ENCODE measurements at places on chromosomes 13 and 19.

- DNase-seq: no peak
Measured at GRCh38 chr13:100506600-100507422, 81.8 kb downstream of the GGACT start.

DNA sequence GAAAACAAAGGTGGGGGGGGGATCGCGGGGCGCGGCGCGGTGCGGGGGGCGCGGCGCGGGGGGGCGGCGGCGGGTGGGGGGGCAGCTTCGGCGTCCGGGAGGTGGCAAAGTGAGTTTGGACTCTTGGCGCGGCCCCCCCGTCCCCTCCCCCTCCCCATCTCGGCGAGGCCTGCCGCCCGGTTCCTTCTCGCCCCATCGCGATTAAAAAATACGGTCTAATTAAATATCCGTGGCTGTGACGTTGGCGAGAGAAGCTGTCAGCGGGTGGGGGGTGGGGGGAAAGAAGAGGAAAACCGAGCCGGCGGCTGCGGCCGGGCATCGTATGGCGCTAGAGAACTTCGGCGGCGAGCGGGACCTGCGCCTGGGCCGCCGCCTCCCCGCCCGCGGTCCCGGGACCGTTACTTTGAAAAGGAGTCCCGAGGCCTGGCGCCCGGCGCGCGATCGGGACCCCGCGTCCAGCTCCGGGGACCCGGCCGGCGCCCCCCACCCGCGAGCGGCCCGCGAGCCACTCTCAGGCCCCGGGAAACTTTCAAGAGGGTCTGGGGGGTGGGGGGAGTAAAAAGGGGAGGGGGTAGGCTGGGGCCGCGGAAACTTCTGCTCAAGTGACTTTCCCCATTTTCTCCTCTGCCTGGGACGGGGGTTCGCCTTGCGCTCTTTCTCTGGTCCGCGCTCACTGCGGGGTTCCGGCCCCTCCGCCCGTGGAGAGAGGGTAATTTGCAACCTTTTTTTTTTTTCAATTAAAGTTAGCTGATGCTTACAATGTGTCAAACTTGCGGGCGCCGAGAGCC is 146.3 kb upstream of the ZNF536 start:
- no peak for DNase-seq

- no peak for DNase-seq
Measured at GRCh38 chr19:38306236-38306635, 2.2 kb downstream of the C19orf33 start.

DNA sequence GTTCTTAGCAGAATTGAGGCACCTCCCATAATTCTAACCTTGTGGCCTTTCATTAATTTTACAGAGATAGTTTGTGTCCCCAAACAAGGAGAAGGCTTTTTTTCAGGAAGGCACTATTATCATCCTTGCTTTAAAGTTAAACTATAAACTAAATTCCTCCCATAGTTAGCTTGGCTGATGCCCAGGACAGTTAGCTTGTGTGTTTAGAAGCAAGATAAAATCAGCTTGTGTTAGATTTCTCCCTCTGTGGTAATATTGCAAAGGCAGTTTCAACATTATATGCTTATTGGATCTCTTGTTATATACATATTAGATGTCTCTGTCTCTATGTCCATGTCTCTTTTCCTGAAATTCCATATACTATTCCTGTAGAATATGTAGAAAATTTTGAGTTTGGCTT is 342.7 kb downstream of the TBC1D4 start:
- DNase-seq: no peak
